Lung (tissue), 17 donors: ENCODE measurements at places on chromosomes 3 and 15. TPM values are rescaled to one million over a fixed set of nuclear protein-coding genes. Genes with fewer than 3 reads are reported as not detected.

FGF12 gene
- 0.93 TPM for polyA plus RNA-seq

- no peak for DNase-seq
These were observed 38.7 kb downstream of the FAM174B start for GRCh38 chr15:92616621-92617548.

DNA sequence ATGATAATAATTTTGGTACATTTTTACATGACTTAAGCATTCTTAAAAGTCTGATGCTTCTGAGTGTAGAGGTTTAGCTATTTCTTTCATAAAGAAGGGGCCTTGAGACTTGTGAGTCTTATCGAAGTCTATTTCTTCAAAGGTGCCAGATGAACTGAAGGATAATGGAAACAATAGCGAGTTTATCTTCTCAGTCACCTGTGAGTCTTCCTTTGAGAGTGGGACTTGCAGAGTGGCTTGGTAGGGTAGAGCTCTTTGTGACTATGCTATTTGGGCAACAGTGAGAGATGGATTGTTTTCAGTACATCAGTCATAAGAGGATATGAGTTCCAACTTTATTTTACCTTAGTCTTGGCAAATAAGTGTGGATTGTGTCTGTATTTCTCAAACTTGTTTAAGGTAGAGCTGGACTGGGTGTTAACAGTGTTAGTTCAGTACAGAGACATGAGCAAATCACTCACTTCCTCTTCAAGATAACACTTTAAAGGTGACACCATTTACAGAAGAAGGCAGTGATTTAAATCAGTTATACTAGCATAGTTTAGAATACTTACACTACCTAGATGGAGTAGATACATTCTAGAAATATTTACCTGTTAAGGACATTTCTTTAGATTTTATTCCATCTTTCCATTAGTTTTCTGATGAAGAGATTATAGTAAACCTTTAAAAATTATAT is 3.2 kb downstream of the AKAP13 start:
- DNase-seq: no peak

- DNase-seq: peak; percentile 81
These were observed 25.6 kb downstream of the HACD2 start for GRCh38 chr3:123559040-123559861.

DNA sequence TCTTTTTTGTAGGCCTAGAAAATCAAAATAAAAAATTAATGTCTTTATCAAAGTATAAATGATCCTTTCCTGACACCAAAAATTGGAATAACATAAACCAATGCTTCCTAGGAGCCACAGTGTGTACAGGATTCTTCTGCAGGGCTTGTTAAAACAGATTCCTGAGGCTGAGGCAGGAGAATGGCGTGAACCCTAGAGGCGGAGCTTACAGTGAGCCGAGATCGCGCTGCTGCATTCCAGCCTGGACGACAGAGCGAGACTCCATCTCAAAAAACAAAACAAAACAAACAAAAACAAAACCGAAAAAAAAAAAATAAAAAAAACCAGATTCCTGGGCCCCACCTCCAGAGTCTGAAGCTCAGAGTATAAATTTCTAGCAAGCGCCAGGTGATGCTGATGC is 78.0 kb downstream of the PEX5L start:
- DNase-seq: no peak

- no peak for DNase-seq
These were observed 179.4 kb upstream of the DPH6 start for GRCh38 chr15:35725353-35725752.
